OCI-M1 (cell line): ENCODE measurements at places on chromosomes 3 and 15.

GRCh38 chr3:72313308-72313707 is 528.4 kb upstream of the PROK2 start:
- DNase-seq, result no peak

- DNase-seq, result no peak
Measured at GRCh38 chr15:27077790-27078189, 106.8 kb downstream of the GABRG3 start.

- no peak for DNase-seq
Measured at GRCh38 chr15:101135532-101136166, 116.2 kb downstream of the CHSY1 start.

- DNase-seq, result peak; percentile 53
Measured at GRCh38 chr3:160921020-160921635, 165.1 kb downstream of the PPM1L start.

- no peak for DNase-seq
Measured at GRCh38 chr15:62599791-62600777, 435.0 kb upstream of the C2CD4B start.

- DNase-seq, result no peak
Measured at GRCh38 chr3:100213891-100214573, 46.8 kb upstream of the TBC1D23 start.

GRCh38 chr15:90946538-90946937 is 8.1 kb upstream of the RCCD1 start:
- DNase-seq, result no peak

- DNase-seq, result no peak
Measured at GRCh38 chr3:6273878-6274277, 587.0 kb upstream of the GRM7 start.

GRCh38 chr3:186075489-186075888 is 33.4 kb downstream of the ETV5 start:
- no peak for DNase-seq

DNA sequence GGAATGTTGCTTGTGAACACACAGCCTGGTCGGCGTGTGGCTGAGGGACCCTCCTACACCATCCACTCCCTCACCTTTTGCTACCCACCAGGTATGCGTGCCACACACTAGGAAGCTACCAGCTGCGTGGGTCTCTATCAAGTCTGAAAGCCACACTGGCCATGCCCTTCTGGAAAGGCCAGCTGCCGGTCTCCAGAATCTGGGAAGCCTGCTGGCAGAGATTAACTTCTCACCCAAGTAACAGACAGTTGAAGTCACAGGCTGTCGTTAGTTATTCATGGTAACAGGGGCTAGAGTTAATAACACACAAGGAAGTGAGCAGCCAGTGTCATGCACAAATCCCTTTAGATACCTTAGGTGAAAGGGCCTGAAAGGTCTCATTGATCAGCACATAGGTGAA is 48.1 kb downstream of the SUSD5 start:
- DNase-seq, result no peak

DNA sequence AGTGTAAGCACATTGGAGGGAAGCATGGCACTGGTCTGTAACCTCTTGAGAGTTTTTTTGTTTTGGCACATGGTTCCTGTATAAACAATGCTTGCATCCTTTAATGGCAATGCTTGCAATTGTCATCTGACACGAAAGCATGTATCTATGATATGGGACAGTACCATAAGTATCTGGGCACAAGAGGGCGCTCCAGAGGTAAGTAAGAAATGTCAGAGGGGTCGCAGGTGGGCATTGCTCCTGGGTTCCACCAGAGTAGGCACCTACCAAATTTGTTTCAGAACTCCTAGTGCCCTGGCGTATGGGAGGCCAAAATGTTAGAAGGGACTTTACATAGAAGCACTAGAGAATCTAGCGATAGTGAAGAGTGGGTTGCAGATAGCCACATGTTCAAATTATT is 58.7 kb upstream of the BCHE start:
- DNase-seq, result peak; percentile 45

- peak; percentile 85 for DNase-seq
Measured at GRCh38 chr3:10292505-10293419, at the start of gene GHRL. TSS of gene GHRL (minus strand) at chr3:10292947. CDS start at chr3:10290180, 2,767 bp downstream.

DNA sequence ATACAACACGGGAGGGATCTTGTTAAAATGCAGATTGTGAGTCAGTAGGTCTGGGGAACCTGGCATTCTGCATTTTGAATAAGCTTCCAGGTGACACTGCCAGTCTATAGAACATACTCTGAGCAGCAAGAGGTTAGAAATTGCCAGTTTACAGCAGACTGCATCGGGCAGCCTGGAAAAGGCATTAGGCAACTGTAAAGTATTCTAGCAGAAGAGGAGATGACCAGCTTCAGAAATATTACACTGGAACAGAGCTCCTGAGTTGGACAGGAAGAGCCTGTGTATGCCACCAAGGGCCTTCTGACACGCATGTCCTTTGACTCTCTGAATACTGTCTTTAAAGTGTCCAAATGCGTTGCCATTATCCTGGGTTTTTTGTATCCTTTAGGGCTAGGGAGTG is 2.5 kb upstream of the ACAN start:
- DNase-seq, result no peak

GRCh38 chr15:71780115-71780976 is 30.0 kb upstream of the NR2E3 start:
- DNase-seq, result peak; percentile 76

- DNase-seq, result no peak
Measured at GRCh38 chr15:73927003-73927475, 777 bp downstream of the LOXL1 start.

GRCh38 chr15:19988094-19988660 is 553.4 kb downstream of the GOLGA6L6 start:
- DNase-seq, result no peak

- DNase-seq, result no peak
Measured at GRCh38 chr15:98444138-98444537, 204.2 kb upstream of the IGF1R start.

GRCh38 chr15:80202016-80202315 is 49.2 kb downstream of the FAH start:
- no peak for DNase-seq

DNA sequence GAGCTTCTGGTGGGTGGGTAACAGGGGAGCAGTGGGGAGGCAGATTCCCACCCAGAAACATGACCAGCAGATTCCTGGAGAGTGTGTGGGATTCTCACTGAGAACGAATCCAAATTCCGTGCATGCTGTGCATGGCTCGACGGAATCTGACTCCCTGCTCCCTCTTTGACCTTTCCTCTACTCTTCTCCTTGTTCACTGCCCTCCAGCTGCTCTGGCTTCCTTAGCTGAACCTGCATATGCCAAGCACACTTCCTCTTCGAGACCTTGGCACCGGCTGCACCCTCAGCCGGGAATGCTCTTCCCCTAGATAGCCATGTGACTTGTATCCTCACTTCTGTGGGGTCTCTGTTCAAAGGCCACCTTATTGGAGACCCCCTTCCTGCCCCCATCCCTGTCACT is 6.3 kb downstream of the INSYN1 start:
- no peak for DNase-seq

DNA sequence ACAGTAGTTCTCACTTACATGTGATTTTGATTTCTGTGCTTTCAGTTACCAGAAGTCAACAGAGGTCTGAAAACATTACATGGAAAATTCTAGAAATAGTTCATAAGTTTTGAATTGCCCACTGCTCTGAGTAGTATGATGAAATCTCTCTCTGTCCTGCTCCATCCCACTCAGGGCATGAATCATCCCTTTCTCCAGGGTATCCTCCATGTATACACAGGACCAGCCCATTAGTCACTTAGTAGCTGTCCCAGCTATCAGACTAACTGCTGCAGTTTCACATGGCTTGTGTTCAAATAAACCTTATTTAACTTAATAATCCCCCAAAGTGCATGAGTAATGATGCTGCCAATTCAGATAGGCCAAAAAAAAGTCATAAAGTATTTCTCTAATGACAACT is 38.6 kb downstream of the EPHA3 start:
- peak; percentile 37 for DNase-seq

DNA sequence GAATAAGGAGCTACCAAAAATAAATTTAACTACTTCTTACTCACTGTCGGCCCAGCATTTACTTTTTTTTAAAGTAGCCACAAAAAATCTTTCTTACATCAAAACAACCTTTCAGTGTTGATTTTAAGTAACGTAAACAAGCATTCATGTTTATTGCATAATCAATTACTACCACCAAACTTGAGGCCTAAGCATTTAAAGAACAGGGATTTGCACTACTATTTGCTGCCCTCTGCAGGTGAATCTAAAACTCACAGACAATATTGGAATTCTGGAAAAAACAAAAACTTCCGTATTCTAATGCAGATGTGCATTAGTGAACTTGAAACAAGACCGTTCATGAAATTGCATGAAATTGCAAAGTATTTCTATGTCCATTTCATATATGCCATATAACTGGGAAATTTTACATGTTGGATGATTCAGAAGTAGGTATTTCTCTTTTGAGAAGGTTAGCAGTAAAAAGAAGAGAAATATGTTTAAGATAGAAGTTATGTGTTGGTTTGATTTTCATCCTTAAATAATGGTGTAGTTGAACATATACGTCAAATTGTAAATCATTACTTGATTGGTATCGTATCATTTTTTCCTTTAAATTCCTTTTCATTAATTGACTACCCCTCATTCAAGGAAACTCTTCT is 55.6 kb downstream of the CGGBP1 start:
- peak; percentile 74 for DNase-seq

DNA sequence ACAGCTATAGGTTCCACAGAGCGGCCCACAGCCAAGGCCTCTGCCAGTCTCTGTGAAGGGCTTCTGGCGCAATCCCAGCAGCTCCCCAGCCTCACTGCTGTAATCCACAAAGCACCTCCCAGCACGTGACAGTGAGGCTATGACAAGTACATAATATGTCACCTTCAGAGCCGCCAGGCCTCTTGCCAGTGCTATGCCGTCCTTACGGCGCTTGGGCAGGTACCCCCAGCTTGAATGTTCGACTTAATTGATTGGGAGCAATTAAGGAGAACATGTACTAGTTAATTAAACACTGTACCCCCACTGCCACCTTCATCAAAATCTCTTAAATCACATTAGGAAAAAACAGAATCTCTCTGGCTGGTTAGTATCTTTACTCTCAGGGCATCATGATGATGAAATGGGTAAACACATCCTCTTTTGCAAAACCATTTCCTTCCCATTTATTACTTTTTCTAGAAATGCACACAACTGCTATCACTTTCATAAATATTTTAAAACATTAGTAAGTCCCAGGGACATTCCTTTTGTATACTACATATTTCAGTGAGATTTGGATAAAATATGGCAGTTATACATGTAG is 169.9 kb downstream of the XXYLT1 start:
- no peak for DNase-seq

DNA sequence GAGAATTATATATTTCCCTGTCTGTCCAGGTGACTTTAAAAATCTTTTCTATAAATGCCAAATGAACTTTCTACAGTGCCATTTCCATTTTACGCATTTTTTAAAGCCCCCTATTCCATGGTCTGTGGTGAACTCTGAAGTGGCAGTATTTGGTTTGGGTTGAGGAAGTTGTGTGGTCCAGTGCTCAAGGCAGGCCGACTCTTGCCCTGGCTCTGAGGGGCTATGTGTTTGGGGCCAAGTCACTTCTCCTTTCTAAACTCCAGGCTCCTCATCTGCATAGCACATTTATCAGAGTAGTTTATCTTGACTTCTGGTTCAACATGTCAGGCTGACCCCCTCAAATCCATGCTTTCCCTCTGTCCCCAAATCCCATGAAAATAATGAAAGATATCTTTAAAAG is 14.1 kb downstream of the TTC21A start:
- DNase-seq, result peak; percentile 19

DNA sequence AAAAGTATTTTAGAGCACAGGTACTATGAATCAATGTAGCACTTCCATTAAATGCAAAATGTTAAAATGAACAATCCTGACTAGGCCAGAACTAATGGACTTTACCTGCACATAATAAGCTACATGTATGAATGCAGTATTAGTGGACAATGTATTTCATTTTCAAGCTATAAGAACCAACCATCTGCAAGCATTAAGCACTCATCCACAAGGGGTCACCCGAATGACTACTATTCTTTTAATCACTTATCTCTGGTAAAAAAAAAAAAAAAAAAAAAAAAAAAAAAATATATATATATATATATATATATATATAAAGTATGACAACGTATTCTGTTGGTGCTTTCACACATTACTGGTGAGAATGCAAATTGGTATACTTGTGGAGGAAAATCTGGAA is 7.2 kb downstream of the HERC1 start:
- peak; percentile 77 for DNase-seq

- no peak for DNase-seq
Measured at GRCh38 chr15:37084602-37085001, 15.7 kb downstream of the MEIS2 start.

DNA sequence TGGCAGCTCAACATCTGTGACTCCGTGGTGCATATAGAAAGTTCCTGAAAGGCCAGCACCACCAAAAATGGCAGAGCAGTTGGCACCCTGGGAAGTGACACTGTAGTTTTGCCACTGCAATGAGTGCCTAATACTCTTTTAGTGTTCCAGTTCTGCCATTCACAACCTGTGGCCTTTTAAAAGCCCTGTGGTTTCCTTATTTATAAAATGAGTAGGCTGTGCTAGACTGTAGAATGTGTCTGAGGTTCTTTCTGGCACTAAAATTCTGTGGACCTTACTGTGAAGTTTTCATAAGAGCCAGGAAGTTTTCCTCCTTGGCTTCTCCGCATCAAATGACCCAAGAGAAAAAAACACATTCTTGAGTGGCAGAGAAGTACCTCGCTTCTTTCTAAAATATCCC is 74.1 kb downstream of the MME start:
- DNase-seq, result no peak

GRCh38 chr3:138950006-138950644 is 3.1 kb downstream of the FOXL2NB start:
- no peak for DNase-seq

DNA sequence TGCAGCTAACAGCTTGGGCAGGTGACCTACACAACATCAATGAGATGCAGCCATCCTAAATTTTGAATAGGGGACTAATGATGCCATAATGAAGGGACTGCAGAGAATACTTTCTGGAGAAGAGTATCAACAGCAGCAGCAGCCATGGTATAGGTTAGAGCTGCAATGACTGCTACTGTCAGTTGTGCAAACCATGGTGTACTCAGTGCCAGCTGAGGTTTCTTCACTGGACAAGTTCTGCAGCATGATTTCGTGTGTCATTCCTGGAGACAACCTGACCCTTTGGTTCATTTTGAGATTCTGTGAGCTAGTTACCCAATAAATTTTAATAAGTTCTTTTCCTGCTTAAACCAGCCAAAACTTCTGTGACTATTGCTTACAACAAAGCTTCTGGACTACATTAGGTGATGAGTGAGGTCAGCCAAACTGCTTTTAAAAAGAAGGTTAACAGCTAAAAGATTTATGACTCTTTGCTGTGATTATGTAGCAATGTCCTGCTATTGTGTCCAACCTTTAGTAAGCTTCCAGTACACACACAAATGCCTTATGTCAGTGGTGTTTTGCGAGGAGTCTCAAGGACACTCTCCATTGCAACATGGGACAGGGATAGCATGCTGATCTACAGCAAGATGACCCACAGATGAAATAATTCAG is 4.8 kb upstream of the DAZL start:
- no peak for DNase-seq

DNA sequence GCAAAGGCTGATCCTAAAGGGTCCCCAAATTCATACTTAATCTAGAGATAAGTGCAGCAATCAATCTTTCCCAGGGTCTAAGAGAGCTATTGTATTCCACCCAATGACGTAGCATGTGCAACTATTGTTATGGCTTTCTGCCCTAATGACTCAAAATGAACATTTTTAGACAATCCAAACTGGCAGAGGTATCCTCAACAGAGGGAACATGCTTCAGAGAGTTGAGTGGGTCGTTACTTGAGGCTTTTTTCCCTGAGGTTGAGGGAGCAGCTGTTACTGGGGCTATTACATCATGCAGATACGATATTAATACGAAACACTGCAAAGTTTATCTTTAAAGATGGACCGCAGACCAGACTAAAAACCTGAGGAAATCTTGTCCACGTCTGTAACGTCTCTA is 278.3 kb upstream of the WNT5A start:
- no peak for DNase-seq
